ENCODE measurements at places on chromosomes 6 and 20.

GRCh38 chr20:1414982-1415381 is 22.1 kb upstream of the FKBP1A start:
- DNase-seq, result no peak

DNA sequence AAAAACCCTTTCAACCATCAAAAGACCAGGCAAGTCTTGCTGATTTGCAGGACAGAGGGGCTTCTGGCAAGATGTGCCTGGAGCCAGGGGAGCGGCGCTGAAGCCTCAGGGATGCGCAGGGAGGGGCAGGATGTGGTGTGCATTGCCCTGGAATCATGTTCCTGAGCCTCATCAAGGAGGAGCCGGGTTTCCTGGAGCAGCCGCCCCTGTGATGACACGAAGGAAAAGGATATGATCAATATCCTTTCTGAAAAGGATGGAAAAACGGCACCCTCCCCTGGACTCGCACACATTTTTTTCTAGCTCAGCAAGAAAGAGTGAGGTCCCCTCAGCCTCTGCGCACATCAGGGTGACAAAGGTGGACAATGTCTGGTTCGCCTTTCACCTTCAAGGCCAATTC is 173.1 kb upstream of the SSTR4 start:
- no peak for DNase-seq

DNA sequence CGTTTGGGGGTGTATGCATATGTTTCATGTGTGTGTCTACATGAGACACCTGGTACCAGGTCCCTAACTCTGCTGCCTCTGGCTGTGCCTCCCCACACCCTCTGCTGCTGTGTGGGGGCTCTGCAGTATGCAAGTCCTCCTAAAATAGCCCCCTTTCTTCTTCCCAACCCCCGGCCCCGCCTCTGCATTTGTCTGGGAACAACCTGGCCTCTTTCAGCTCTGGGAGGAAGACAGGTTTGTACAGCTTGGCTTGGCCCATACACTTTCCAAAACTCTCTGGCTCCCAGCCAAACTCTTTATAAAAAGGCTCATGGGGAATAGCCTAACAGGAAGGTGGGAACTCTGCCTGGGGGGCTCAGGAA is 27.1 kb upstream of the EMILIN3 start:
- DNase-seq, result no peak

- DNase-seq, result no peak
Observed at GRCh38 chr20:33976959-33977358, 16.8 kb upstream of the RALY start.

- no peak for DNase-seq
Observed at GRCh38 chr20:3367089-3367488, 40.4 kb downstream of the DNAAF9 start.

DNA sequence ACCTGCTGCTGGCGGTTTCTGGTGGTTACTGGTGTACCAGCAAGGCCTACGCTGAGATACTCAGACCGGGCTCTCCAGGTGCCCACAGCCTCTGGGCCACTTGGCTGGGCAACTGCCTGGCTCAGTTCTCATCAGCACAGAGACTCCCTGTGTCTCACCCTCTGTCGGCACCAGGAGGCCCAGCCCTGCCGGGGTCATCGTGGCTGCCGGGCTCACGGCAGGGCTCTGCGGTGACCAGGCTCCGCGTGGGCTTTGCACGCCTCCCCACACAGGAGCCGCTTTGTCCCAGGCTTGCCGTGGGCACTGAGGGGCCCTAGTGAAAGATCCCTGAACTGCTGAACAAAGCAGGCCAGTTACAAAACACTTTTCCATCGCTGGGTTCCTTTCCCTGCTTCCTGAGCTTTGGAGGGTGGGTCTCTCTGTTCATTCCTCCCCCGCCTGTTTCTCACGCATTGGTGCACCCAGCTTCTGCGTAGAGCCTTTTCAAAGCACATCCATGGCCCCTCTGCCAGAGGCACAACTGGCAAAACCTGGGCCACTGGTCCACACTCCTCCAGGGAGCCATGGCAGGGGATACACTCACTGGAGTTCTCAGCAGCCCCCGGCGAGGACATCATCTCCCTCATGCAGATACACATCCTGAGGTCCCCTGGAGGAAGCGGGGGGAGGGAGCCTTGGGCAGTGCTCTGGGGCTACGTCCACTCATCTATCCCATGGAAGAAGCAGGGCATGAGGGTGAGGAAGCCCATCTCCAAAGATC is 117.0 kb downstream of the NFATC2 start:
- no peak for DNase-seq

DNA sequence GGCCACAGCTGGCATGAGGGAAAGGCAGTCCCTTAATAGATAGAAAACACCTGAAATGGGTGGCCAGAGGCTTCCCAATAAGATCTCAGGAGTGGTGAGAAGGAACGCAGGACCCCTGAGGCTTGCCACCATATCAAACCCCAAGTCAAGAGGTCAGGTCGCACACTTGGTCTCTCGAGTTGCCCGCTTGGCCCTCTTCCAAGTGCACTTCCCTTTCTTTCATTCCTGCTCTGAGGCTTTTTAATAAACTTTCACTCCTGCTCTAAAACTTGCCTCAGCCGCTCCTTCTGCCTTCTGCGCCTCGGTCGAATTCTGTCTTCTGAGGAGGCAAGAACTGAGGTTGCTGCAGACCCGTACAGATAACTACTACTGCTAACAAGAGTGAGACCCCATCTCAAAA is 64.2 kb downstream of the SLC2A10 start:
- DNase-seq, result no peak

DNA sequence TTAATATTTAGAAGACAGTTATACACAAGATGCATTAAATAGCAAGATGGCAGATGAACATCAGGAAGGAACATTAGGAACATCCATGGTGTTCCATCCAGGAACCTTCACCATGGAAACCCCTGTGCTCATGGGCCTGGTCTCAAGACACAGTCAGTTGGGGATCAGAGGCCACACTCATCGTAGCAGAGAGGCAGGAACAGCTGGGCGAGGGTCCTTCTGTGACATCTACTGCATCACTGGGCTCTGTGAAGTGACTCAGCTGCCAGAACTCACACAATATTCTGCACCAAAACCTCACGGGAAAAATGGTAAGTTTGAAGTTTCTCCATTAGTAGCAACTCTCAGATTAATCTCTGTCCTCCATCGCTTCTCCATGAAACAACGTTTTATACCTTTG is 356.6 kb downstream of the PREX1 start:
- no peak for DNase-seq

DNA sequence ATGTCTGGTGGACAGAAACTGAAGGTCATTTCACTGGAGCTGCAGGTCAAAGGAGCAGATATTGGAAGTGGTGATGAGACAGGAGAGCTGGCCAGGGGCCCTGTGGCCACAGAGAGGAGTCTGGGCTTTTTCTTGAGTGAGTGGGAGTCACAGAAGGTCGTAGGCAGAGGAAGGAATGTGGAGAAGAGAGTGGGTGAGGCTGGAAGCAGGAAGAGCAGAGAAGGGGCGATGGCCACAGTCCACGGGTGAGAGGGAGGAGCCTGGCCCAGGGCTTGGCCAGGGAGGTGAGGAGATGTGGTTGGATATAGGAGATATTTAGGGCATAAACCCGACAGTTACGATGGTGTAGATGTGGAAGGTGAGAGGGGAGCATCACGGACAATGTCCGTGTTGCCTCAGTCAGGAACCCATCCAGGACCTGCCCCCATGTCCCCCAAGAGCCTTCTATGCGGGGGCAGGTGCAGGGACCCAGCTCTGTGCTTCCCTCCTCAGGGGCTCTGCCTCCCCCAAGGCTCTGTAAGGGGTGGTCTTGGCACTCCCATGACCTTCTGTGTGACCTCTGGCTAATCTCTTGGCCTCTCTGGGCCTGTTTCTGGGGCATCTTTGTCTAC is 150.5 kb upstream of the PTPN1 start:
- DNase-seq, result no peak

DNA sequence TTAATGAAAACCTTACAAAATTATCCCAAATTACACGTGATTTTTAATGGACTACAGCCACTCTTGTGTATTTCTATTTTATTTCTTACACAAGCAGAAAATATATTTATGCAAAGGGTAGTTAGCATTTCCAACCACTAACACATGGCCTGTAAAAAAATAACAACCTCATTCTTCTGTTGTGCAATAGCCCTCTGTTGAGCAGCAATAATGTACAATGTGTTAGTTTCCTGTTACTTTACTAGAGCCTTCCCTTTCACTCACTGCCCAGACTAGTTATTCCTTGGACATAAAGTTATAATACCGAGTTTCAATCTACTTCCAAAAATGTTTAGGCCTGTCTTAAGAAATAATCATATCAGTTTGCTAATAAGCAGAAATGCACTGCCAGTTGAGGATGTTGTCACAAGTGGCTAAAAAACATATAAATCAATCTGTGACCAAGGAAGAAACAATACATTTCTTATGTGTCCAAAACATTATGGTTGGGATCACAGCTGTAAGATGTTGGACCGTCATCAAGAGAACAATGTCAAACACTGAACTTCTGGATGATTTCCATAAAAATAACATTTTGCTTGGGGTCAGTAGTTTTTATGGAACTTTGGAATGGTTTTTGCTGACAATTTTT is 73.6 kb upstream of the RNF146 start:
- DNase-seq, result no peak

DNA sequence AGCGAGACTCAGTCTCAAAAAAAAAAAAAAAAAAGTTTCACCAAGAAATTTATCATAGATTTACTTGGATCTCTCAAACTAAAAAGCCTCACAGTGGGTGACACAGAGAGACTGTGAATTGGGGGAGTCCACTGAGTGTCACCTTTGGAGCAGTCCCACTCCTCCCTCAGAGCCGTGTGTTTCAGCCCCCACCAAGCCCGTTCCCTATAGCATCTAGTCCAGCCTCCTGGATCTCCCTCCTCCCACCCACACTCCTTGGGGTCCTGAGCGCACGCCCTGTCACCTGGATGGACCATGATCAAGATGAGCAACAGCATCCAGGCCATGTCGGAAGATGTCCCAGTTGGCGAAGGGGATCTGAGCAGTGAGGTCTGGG is 422 bp downstream of the NCR3 start:
- no peak for DNase-seq

DNA sequence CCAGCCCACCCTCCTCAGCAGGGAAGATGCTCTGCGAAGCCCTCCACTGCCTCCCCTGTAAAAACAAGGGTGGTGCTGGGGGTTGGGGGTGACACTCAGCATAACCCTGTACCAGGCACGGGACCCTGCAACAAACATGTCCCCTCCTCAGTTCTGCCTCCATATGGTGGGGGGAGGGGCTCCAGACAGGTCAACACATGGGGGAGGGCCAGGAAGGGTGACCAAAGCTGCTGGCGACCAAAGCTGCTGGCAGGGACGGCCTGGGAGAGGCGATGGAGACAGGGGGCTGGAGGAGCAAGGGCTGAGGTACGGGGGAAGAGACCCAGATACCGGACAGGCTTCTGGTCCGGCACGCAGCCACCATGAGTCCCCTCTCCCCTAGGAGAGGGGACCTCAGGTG is 123.2 kb downstream of the TAF4 start:
- no peak for DNase-seq

GRCh38 chr6:95576218-95576997 is 927 bp upstream of the MANEA start:
- DNase-seq, result no peak

- no peak for DNase-seq
Observed at GRCh38 chr6:168221497-168222079, 98.0 kb downstream of the DACT2 start.

- no peak for DNase-seq
Observed at GRCh38 chr20:36527331-36528125, 13.8 kb upstream of the MYL9 start.
